Brain microvascular endothelial cell (primary cell): ENCODE measurements at places on chromosomes 11 and 22.

GRCh38 chr22:43346521-43346929 is 3.4 kb upstream of the SCUBE1 start:
- peak; percentile 16 for DNase-seq

DNA sequence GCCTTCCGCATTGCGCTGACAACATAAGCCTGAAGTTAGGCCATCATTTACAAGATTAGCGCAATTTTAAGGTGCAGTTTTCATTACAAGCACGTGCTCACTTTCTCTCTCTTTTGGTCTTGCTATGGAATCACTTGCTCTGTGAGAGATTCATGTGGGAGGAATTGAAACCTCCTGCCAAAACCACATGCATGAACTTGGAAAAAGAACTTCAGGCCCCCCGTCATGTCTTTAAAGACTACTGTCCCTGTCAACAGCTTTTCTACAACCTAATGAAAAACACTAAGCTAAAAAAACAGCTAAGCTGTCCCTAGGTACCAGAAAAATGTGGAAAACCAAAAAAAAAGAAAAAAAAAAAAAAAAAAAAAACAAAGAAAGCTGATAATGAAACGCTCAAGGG is 1707.6 kb upstream of the RAG2 start:
- peak; percentile 40 for DNase-seq

GRCh38 chr11:70399681-70400112 is 1.4 kb downstream of the CTTN start:
- DNase-seq: peak; percentile 96

- DNase-seq: no peak
These were observed 226.3 kb downstream of the DSCAML1 start for GRCh38 chr11:117570701-117571100.

DNA sequence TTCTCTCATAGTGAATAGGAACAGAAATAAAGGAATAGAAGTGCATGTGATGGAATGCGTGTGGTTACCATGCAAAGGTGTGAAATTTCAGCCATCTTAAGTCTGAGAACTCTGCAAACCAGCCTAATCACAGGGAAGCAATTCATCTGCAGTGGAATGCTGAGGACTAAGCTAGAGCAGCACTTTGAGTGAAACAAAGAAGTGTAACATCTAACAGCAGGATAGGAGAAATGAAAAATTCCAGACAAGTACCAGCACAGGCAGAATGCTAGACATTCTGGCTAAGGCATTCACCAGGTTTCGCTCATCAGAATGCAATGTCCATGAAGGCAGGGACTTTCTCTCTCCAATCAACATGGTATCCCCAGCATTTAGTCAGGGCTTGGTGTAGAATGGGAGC is 41.2 kb upstream of the SLC36A4 start:
- no peak for DNase-seq
